ENCODE measurements at places on chromosomes 16 and 17.

- no peak for DNase-seq
Observed at GRCh38 chr17:57586196-57586740, 158.8 kb downstream of the CCDC182 start.

GRCh38 chr16:73864868-73865267, 431.7 kb upstream of the PSMD7 start:
- DNase-seq: no peak

DNA sequence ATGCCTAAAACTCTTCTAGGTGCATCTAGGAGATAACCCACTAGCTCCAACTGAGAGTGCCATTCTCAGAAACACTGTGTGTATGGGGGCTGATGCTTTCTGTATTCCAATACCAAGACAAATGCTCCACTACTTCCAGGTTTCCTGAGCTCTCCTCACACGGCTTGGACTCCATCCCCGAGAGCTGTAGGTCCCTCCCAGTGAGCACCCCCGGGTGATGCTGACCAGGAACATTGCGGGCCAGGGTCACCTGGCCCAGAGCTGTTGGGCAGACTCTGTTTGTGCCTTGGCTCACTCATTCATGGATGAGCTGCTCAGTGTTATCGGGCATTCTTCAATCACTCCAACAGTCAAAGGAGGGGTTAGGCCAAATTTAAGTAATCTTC, 7.0 kb downstream of the CUEDC1 start:
- no peak for DNase-seq

GRCh38 chr16:8188841-8189240, 401.5 kb downstream of the TMEM114 start:
- DNase-seq: no peak

GRCh38 chr16:89115216-89115861, 21.7 kb downstream of the ACSF3 start:
- DNase-seq: no peak

DNA sequence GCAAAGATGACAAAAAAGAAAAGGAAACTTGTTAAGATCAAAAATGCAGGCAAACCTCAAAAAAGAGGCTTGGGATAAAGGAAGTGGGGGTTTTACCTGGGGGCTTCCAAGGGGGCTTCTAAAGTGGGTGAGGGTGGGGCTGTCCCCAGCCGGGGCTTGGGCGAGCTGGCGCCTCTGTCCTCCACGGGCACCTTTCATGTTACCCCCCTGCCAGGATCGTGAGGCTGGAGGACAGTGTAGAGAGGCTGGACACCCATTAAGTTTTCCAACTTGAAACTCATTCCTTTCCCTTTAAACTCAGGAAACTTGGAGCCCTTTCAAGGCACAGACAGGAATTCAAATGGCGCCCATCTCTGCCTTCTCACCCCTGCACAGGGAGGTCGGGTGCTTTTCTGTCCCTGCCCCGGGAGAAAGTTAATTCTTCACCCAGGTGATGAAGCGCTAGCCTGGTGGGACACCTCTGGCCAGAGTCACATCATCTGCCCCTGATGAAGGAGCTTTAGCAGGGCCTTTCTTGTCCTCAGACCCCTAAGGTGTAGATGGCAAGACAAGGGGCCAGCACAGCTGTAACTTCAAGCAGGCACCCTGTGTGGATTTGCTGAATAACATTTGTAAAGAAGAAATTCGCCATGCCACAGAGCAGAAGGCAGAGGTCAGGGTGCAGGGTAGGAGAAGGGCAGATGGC, 87.3 kb downstream of the C16orf78 start:
- no peak for DNase-seq

GRCh38 chr17:48723423-48724250, 652 bp downstream of the PRAC2 start:
- DNase-seq: no peak

GRCh38 chr16:51148678-51149228, 2.3 kb downstream of the SALL1 start:
- no peak for DNase-seq

- DNase-seq: no peak
Observed at GRCh38 chr17:28944862-28945741, 6.2 kb downstream of the PHF12 start.

All from hepatocyte (in vitro differentiated cells).